ENCODE measurements at places on chromosomes 3 and 15. TPM values are rescaled to one million over a fixed set of nuclear protein-coding genes. Genes with fewer than 3 reads are reported as not detected.

The SLCO3A1 gene
- total RNA-seq: 21.4 TPM

The DNAH1 gene
- total RNA-seq: 1.5 TPM

The ZSCAN2 gene
- total RNA-seq: 4.9 TPM

The PYGO1 gene
- total RNA-seq: 6.3 TPM

The RARB gene
- total RNA-seq: 15.2 TPM

The GHSR gene
- not detected for total RNA-seq

DNA sequence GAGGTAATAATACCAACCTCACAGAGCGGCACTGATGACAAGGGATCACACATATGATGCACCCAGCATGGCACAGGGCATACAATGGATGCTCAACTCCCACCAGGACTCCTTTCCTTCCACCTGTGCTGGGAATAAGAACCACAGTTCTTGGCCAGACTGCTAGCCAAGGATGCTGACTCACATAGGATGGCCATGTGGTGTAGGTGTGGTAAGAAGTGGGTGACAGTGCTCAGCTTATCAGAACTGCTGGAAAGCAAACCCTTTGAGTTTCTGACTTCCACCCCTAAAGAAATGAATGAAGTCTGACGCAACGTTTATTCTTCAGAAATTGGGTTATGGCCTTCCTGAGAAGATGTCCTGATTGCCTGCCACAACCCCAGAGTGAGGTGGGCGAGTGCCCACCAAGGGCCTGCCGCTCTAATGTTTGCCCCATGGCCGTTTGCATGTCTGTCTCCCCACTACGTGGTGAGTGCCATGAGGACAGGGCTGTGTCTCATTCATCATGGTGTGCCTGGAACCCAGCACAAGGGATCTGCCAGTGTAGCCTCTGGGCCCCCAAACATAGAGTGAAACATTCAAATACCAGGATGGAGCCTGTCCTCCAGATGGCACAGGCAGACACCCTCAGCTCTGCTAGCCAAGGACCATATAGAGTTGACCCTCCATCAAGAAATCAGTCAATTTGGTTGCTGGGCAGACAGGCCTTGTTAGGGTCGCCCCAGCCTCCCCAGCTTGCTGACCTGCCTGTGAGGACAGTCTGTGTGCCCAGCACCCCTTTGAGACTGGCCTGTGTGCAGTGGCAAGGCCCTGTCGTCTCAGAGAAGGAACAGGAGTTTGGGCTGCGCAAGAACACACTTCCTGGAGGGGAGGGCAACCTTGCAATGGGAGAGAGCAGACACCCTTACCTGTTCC, 57.6 kb upstream of the SLCO2A1 start:
- no peak overlapping the region for H3K4me3 ChIP-seq
- no peak for DNase-seq
- H3K4me1 ChIP-seq: no peaks in the 10 kb centered on the region
- H3K27ac ChIP-seq: no peak overlapping the region
- no peaks in the 10 kb centered on the region for H3K36me3 ChIP-seq

- no peaks in the 10 kb centered on the region for H3K4me1 ChIP-seq
- no peak overlapping the region for H3K4me3 ChIP-seq
- no peaks in the 10 kb centered on the region for H3K27me3 ChIP-seq
Observed at GRCh38 chr3:9087831-9088413, 124.7 kb upstream of the RAD18 start.

GRCh38 chr15:98326804-98327203, 321.5 kb upstream of the IGF1R start:
- no peaks in the 10 kb centered on the region for H3K27me3 ChIP-seq
- H3K4me1 ChIP-seq: no peaks in the 10 kb centered on the region
- DNase-seq: no peak
- H3K36me3 ChIP-seq: no peaks in the 10 kb centered on the region
- no peak overlapping the region for H3K4me3 ChIP-seq

DNA sequence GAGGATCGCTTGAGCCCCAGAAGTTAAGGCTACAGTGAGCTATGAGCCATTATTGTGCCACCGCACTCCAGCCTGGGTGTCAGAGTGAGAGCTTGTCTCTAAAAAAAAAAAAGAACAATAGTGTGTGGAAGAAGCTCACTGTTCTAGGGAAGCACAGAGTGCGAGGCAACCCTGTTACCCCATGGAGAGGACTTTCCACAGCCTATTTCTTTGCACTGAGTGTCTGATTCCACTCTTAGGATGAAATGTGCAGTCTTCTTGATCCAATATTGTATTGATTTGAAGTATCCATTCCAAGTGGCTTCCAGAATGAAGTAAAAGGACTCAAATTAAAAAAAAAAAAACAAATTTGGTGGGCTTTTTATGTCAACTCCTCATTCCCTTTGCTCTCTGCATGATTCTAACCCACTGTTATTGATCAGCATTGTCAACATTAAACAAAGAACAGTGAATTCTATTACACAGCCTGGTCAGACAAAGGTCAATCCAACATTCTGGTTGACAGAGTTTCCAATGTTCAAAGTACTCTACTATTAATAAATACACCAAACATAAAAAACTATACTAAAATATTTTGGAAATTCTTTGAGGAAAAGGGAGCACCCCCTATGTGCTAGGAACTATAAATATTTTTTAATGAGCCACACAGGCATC, 150.2 kb upstream of the PTPRG start:
- no peaks in the 10 kb centered on the region for H3K4me1 ChIP-seq
- no peak overlapping the region for H3K4me3 ChIP-seq
- H3K27ac ChIP-seq: no peak overlapping the region
- H3K36me3 ChIP-seq: no peaks in the 10 kb centered on the region
- DNase-seq: no peak

- H3K27me3 ChIP-seq: no peaks in the 10 kb centered on the region
- no peak overlapping the region for H3K27ac ChIP-seq
- DNase-seq: no peak
- no peaks in the 10 kb centered on the region for H3K36me3 ChIP-seq
- no peak overlapping the region for H3K4me3 ChIP-seq
Observed at GRCh38 chr3:157029365-157029790, 130.6 kb downstream of the CCNL1 start.

GRCh38 chr3:61429106-61429505, 132.3 kb upstream of the PTPRG start:
- no peak overlapping the region for H3K4me3 ChIP-seq
- DNase-seq: no peak
- H3K27me3 ChIP-seq: no peaks in the 10 kb centered on the region
- no peaks in the 10 kb centered on the region for H3K4me1 ChIP-seq

- no peaks in the 10 kb centered on the region for H3K36me3 ChIP-seq
- H3K27ac ChIP-seq: no peak overlapping the region
- no peaks in the 10 kb centered on the region for H3K27me3 ChIP-seq
- DNase-seq: no peak
- no peak overlapping the region for H3K4me3 ChIP-seq
Observed at GRCh38 chr15:24748812-24749439, 73.4 kb downstream of the NPAP1 start.

- H3K27ac ChIP-seq: no peak overlapping the region
- H3K4me3 ChIP-seq: no peak overlapping the region
- H3K4me1 ChIP-seq: no peaks in the 10 kb centered on the region
- H3K27me3 ChIP-seq: no peaks in the 10 kb centered on the region
Observed at GRCh38 chr15:45181491-45182285, 6.1 kb downstream of the SHF start.

DNA sequence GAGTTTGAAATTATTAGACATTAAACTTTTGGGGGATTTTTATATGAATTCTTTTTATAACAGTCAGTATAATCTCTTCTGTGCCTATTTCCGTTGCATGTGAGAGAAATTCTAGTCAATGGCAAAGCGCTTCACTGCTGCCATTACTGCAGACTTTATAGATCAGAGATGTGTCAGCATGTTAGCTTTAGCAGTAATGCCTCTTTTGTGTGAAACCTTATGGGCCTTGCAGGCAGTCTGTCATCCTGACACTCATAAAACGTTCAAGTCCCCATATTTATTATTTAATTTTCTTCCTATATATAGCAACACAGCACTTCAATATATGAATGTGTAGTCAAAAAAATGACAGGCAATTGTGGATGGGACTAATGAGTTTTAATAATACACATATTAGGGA, 191.0 kb downstream of the NLGN1 start:
- DNase-seq: no peak
- no peak overlapping the region for H3K4me3 ChIP-seq
- no peaks in the 10 kb centered on the region for H3K36me3 ChIP-seq
- no peak overlapping the region for H3K27ac ChIP-seq
- no peaks in the 10 kb centered on the region for H3K27me3 ChIP-seq
- H3K4me1 ChIP-seq: peaks cover 9% of the 10 kb centered on the region

- H3K4me3 ChIP-seq: no peak overlapping the region
- H3K27ac ChIP-seq: no peak overlapping the region
- no peaks in the 10 kb centered on the region for H3K36me3 ChIP-seq
- DNase-seq: no peak
Observed at GRCh38 chr15:87207990-87208580, 1048.5 kb downstream of the NTRK3 start.

- no peaks in the 10 kb centered on the region for H3K27me3 ChIP-seq
- H3K36me3 ChIP-seq: no peaks in the 10 kb centered on the region
- H3K27ac ChIP-seq: no peak overlapping the region
- peaks cover 4% of the 10 kb centered on the region for H3K4me1 ChIP-seq
- DNase-seq: no peak
- no peak overlapping the region for H3K4me3 ChIP-seq
Observed at GRCh38 chr3:153045150-153045549, 116.9 kb upstream of the RAP2B start.

DNA sequence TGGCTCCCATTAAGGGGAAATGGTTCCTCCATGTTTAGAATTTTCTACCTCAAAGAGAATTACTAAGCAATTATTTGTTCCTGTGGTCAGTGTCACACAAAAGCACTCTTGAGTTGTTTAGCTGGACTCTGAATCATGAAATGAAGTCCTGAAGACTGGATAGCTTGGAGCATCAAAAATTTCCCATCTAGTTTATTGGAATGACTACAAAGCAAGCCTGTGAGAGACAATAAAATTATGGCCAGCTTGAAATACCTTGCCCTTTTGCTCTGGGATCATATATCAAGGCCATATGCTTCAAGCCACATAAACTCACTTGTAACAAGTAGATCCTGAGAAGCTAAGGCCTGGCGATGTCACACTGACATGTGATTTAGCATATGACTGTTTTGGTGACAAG, 292.3 kb downstream of the TIGIT start:
- DNase-seq: no peak
- H3K4me1 ChIP-seq: peaks cover 19% of the 10 kb centered on the region
- H3K27ac ChIP-seq: peak overlapping the region; percentile 68
- no peaks in the 10 kb centered on the region for H3K27me3 ChIP-seq
- H3K4me3 ChIP-seq: no peak overlapping the region
- no peaks in the 10 kb centered on the region for H3K36me3 ChIP-seq

Data from right atrium auricular region (tissue), 2 donors.